ENCODE measurements at places on chromosomes 6 and 20.

- DNase-seq = peak; percentile 89
Measured at GRCh38 chr6:155154158-155154830, 109.5 kb upstream of the CLDN20 start.

- no peak for DNase-seq
Measured at GRCh38 chr20:3367089-3367488, 40.4 kb downstream of the DNAAF9 start.

GRCh38 chr6:158625881-158626305 is 18.6 kb downstream of the DYNLT1 start:
- no peak for DNase-seq

DNA sequence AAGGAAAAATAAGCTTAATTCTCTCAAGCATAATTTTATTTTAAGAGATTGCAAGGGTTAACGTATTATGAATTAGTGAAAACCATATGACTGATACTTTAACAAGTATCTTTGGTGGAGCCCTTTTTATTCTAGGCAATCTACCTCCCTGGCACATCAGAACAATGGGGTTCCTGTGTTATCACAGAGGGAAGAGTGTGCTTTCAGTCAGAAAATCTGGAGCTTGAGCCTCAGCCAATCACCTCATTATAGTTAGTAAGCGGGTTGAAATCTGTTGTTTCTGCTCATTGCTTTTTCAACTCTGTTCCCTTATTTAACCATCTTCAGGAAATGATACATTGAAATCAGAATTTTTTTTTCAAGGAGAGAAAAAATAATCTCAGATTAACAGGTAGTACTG is 391 bp downstream of the ADGRF1 start:
- no peak for DNase-seq

- DNase-seq = no peak
Measured at GRCh38 chr6:7529141-7529540, 12.3 kb upstream of the DSP start.

GRCh38 chr6:44297063-44298038 is 15.8 kb downstream of the AARS2 start:
- DNase-seq = no peak

- DNase-seq = no peak
Measured at GRCh38 chr6:15411766-15412165, 165.9 kb downstream of the JARID2 start.

- DNase-seq = no peak
Measured at GRCh38 chr20:45211569-45212474, 5.0 kb downstream of the SEMG1 start.

- DNase-seq = no peak
Measured at GRCh38 chr6:77987035-77987384, 334.2 kb downstream of the MEI4 start.

GRCh38 chr6:32953775-32954174 is 878 bp upstream of the HLA-DMA start:
- no peak for DNase-seq

DNA sequence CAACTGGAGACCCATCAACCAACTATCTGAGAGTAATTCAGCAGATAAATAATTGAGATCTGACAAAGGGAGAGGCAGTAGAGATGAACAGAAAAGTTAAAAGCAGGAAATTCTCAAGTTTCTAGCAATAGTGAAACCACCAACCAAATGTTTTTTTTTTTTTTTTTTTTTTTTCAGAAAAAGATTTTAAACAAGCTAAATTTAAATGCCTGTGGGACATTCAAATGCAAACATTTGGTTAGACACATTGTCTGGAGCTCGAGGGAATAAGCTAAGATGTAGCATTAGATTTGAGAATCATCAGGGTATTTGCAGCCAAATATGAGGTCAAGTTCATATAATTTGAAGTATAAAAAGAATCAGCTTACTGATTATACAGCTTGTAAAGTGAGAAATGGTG is 16.4 kb downstream of the RANBP9 start:
- no peak for DNase-seq

- no peak for DNase-seq
Measured at GRCh38 chr20:46619445-46619844, 31.8 kb downstream of the SLC13A3 start.

- DNase-seq = no peak
Measured at GRCh38 chr6:167027772-167028171, 28.6 kb downstream of the CEP43 start.

DNA sequence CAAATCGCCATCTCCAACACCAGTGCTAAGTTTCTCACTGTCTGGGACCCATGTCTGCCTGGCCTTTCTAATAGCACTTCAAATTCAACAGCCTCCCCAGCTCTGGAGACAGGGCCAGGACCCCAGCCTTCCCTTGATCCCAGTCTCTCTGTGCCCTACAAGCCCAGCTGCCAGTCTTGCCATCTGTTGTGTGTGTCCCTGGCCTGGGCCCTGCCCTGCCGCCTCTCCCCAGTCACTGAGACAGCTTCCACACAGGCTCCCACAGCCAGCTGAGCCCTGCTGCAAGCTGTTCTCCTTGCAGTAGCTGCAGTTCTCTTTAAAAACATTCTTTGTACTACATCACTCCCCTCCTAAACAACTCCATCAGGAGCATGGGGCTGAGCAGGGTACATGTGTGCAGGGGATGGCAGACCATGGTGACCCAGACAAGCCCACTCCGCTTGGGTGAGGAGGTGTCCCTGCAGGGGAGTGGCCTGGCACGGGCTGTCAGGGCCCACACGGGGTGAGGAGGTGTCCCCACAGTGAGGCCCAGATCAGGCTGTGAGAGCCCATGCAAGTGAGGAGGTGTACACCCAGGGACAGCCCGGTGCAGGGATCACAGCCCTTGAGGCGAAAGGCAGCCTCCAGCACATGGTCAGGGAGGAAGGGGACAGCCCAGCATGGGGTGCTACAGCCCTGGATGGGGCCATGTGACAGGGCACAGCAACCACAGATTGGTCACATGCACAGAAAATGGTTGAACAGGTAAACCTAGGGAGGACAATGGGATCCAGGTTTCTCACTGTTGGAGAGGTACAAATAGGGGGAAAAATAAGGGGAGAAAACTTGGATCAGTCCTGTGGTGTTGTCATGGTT is 16.2 kb downstream of the CST7 start:
- DNase-seq = no peak

DNA sequence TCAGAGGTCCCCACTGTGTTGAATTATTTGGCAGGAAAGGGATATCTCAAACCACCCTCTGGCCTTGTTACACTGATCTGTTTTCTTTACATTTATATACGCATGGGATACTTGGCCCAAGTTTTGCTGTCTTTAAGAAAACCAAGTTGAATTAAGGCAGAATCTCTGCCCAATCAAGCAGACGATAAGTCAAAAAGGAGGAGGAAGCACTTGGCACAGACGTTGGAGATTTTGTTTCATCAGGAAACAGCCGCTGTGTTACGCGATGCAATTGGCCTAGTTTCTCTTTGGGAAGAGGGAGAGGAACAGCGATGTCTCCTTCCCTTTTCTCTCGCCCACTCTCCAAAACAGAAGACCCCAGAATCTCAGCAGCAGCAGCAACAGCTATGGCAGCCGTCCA is 20.2 kb upstream of the NAA20 start:
- no peak for DNase-seq

DNA sequence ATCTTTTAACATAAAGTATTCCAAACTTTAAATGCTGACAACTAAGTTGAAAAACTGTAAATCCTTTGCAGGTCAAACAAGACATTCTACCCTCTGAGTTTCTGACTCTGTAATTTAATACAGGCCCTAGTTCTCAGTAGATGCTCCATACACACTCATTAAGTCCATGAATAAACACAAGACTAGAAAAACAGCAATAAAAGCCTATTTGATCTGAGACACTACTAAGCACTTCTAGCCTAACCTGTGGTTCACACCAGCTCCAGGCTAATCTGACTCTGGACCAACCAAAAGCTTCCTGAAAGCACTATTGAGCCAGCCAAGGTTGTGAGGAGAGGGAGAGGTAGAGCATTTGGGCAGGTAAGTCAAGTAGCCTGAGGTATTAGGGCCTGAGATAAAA is 103.9 kb downstream of the EPM2A start:
- no peak for DNase-seq

DNA sequence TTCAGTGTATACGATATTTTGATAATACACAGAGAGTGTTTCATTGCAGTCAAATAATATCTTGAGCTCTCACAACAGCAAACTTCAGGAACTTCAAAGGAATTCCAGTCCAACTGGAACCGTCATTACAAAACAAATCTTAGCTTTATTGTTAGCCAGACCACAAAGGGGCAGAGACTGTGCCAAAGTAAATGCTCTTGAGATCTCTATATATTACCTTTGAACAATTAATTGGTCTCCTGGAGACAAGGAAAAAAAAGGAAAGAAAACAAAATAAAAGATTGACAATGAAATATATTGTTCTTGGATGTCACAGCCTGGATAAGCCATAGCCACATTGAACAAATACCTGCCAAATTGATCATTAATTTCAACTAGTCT is 70.0 kb downstream of the FOXC1 start:
- DNase-seq = no peak

DNA sequence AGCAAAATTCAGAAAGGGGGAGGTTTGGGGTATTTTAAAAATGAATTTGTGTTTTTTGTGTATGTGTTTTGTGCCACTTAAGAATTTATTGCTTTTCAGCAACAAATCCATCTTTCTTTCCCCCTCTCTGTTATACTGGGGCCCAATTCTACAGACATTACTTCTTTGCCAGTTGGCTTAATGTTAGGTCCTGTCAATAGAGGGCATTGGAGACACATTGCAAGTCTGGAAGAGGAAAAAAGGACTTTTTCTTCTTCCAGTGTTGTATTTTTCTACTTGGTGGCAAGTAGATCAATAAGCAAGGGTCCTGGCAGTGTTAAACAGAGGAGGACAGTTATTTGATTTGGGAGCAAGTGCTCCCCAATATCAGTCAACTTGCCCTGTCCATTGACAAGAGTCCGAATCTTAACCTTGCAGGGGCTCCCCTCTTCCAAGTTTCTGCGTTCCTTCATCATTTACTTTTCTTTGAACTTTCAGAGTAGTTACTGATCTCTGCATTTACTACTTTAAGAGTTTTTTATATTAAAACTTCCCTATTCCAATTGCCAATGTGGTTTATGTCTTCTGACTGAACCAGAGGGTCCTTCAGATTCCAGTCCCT is 23.4 kb downstream of the SCML4 start:
- DNase-seq = no peak

- peak; percentile 27 for DNase-seq
Measured at GRCh38 chr6:93568169-93568568, 148.8 kb upstream of the EPHA7 start.

- peak; percentile 41 for DNase-seq
Measured at GRCh38 chr6:113149511-113149910, 707.6 kb upstream of the MARCKS start.

GRCh38 chr20:33181482-33182093 is 13.6 kb downstream of the BPIFA2 start:
- no peak for DNase-seq

- peak; percentile 89 for DNase-seq
Measured at GRCh38 chr6:142400495-142400894, 98.7 kb downstream of the ADGRG6 start.

- peak; percentile 5 for DNase-seq
Measured at GRCh38 chr6:79762370-79762769, 131.2 kb downstream of the SH3BGRL2 start.

DNA sequence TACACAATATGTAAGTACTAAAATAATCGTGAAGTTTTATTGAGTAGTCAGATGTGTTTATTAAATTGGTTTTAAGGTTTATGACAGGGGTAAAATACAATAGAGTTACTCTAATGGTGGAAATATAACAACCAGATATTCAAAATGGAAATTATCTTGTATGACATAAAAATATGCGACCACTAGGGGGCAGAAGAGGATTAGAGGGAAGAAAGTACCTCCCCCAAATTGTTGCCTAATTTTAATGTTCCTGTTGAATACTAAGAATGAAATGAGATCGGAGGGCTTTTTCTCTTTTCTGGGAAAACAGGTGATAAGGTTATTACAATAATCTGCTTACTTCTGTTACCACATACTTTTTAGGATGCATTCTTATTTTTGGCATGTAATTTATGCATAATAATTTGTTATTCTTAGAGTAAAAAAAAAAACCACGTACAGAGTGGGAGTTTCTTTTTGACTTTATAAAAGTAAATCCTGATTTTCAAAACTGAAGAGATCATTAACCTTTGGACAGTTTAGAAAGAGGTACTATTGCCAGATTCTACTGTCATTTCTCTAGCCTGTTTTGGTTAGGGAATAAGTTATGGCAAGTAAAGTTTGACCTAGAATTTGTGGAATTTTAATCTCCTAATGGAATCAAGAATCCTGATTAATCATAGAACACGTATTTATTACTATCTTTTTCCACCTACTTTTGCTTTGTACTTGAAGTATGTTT is 159.2 kb downstream of the CD109 start:
- peak; percentile 70 for DNase-seq

DNA sequence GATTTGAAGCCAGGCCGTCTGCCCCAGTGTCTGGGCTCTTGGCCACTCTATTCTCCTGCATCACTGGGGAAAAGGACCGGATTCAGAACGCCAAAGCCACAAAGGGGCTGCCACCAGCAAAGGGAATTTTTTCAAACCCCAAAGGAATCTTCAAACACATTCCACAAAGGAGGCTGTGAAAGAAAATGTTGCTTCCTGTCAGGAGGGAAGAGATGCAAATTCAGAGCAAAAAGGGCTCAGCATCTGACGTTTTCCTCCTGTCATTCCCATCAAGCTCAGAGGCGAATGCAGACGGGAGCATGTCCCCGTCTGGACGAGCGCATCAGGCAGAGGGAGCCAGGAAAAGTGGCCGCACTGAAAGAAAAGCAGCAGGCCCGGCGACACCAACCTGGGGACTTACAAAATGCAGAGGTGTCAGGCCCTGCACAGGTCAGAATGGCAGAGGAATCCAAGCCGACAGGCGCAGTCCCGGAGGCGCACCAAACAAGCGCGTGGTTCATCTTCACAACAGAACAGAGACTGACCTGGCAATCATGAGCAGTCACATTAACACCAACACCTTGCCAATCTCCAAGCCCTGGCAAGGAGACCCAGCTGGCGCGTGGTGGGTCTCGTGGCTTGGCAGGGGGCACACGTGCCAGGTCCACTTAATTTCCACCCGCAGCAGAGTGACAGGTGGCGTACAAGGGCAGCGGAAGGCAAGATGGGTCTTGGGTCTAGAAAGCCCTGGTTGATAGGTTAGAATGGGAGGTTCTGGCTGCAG is 62.8 kb downstream of the GRM4 start:
- no peak for DNase-seq

DNA sequence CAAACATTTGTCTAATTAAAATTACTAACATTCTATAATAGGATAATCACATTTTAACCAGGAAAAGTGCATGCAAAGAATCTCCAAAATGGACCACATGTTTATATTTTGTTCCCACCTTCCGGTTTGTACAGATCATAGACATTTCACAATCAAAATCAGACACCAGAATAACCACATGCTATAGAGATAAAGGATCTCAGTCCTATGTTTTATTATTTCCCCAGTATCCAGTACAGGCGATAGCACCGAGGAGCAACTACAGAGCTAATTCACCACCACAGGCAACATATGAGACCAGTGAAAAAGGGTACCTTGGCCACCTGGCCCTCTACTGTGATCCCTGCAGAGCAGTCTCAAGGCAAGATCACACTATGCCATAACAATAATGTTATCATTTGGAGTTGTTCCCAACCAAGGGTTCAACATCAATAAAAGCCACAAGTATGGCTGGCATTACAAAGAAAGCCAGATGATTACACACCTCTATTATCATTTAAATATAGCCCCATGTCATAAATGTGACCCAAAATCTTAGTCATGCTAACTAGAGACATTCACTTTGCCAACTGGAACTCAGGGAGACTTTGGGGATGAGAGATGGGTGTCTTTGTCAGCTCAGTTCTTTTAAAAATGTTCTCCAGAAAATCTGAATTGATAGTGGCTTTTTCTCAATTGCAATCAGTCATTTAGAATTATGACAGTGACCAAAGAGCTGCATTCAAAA is 46.7 kb downstream of the RALGAPA2 start:
- peak; percentile 37 for DNase-seq

GRCh38 chr6:29886701-29887100 is 55.6 kb upstream of the HLA-A start:
- DNase-seq = no peak
